HTR-8/SVneo (cell line): ENCODE measurements at places on chromosomes 13 and 19.

- no peak for DNase-seq
Observed at GRCh38 chr13:40975441-40975840, 43.7 kb downstream of the ELF1 start.

- peak; percentile 65 for DNase-seq
Observed at GRCh38 chr19:3450796-3451411, 29.4 kb downstream of the SMIM24 start.

- DNase-seq, result no peak
Observed at GRCh38 chr13:94079876-94080275, 399.6 kb downstream of the DCT start.

- no peak for DNase-seq
Observed at GRCh38 chr13:41492432-41493260, 35.3 kb downstream of the RGCC start.

GRCh38 chr13:100738176-100738855 lies 63.7 kb upstream of the TMTC4 start:
- DNase-seq, result no peak

DNA sequence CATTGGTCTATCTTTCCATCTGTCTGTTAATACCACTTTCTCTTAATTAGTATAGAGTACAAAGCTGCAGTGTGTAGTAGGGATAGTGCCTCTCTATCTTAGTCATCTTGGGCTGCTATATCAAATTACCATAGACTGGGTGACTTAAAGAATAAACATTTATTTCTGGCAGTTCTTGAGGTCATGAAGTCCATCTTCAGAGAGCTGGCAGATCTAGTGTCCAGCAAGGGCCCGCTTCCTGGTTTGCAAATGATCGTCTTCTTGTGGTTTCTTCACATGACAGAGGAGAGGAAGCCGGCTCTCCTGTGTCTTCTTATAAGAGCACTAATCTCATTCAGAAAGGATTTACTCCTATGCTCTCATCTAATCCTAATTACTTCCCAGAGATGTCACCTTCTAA lies 6.1 kb downstream of the ZNF700 start:
- DNase-seq, result no peak

GRCh38 chr19:5838353-5839064 lies 993 bp downstream of the FUT6 start:
- no peak for DNase-seq

- DNase-seq, result no peak
Observed at GRCh38 chr13:110802260-110802659, 88.8 kb downstream of the ING1 start.

GRCh38 chr19:7676854-7677253 lies at the start of gene MCEMP1:
Gene MCEMP1 (plus strand): TSS chr19:7677090. CDS start chr19:7677121, 31 bp downstream.
- DNase-seq, result no peak

- DNase-seq, result no peak
Observed at GRCh38 chr13:87124785-87125074, 546.4 kb upstream of the SLITRK5 start.

- DNase-seq, result no peak
Observed at GRCh38 chr19:15962319-15962718, 13.5 kb downstream of the OR10H4 start.

DNA sequence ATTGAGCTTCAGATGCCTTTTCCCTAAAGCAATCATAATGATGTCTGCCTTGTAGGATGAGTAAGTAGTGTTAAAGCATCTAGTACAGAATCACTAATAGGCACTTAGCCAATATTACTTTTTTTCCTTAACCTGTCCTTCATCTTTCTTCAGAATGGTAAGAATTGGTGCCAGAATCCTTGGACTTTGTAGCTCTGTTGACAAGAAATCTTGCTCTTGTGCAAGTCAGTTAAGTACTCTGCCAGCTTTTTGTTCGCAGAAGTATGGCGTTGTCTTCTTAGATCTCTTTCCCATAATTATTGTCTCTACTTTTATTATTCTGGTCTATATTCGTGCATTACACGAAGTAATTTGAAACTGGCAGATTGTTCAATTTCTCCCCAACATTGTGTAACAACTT lies 554.5 kb downstream of the PCDH9 start:
- DNase-seq, result no peak

- no peak for DNase-seq
Observed at GRCh38 chr13:26919311-26919710, 158.7 kb upstream of the GPR12 start.

DNA sequence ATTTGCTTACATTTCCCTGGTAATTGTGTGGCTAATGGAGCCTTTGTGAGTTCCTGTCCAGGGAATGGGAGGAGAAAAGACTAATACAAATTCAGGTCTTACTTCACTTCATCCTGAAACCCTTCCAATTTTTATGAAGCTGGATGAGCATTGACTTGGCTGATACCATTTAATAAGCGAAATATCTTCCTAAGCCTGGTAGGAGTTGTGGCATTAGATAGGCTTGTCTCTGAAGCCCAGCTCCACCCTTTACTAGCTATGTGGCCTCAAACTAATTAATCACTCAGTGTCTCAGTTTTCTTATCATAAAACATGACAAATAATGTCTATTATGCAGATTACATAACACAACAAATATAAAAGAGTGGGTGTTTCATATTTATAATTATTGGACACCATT lies 106.3 kb downstream of the FGF9 start:
- DNase-seq, result no peak

DNA sequence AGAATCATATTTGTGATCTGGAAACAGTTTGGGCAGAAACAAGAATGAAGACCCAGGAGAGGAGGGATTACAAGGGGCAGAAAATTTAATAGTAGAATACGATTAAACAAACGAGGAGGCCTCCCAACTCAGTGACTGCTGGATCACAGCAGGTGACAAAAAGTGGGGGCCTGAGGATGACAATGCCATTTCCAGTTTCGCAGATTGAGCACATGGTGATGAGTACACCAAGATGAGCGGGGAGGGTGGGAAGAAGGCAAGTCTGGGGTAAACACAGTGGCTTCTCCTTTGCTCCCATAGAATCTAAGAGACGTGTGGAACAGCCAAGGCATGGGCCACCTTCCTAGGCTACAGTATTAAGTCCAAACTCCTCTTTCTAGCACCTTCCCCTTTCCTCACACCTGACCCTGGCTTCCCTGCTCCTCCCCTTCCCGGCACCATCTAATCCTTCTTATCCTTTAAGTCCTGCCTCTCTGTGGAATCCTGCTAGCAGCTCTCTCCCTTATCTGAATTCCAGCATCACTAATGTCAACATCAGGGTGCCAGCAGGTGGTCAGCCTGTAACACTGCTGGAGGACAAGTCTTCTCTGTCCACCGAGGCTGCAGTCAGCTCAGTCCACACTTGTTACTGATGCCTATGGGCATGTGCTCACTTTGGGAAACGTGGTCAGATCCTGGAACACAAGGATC lies 13.5 kb downstream of the ATP7B start:
- no peak for DNase-seq

- no peak for DNase-seq
Observed at GRCh38 chr19:33814181-33815165, 17.8 kb downstream of the KCTD15 start.

DNA sequence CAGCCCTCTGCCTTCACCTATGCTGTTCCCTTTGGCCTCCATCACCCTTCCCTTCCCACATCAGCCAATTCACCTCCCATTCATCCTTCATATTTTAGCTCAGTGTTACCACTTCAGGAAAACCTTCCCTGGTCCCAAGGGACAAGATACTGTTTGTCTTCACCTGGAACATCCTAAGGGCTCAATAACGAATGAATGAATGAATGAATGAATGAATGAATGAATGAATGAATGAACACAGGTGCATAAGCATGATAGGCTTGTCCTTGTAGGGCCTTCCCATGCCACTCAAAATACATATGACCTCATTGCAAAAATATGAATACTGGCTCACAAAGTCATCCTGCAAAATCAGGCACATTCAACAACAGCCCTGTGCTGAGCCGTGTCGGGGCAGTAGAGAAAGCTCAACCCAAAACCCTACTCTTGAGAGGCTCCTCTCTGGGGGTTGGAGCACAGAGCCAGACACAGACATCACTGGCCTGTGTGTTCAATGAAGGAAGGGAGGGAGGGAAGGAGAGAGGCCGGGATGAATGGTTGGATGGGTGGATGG lies 33.7 kb upstream of the TPM4 start:
- DNase-seq, result no peak

DNA sequence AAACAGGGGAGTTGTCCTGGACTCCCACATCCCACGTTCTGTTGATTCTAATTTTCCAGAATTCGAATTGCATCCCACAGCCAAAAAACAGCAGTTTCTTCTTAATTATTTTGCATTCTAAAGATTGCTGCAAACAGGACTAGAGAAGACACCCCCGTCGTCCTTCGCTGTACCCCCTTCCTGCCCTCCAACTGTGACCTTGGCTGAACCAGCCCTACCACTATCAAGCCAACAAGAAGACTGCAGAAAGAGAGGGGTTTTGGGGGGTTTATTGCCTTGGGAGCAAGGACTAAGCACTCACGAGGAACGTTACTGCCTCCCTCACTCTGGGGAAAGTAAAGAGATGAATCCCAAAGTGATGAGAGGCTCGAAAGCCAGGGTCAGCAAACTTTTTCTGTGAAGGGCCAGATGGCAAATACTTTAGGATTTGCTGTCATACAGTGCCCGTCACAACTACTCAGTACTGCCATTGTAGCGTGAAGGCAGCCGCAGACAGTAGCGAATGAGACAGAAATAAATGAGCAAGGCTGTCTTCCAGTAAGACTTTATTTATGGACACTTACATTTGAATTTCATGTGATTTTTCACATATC lies 32.5 kb upstream of the KATNAL1 start:
- no peak for DNase-seq

DNA sequence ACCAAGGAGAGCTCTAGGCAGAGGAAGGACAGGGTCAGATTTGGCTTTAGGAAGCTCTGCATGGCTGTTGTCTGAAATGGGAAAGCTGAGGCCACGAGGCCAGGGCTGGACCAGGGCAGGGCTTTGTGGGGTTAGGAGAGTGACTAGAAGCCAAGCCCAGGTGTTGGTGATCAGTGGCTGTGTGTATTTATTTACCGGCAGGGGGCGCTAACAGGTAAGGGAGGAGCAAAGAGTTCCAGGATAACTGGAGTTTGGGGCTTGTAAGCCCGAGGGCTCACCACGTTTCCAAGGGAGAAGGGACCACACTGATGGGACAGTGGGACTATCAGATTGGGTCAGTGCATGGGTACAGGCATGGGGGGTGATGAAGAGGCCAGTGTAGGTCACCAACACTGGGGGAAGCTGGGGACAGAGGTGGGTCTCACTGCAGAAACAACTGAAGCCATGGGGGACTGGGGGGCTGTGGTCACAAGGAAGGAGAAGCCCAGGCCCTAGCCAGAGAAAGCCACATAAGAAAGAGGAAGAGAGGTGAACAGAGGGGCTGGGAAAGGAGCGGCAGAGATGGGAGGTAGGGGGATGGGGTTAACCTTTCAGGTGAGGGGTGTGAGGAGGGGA lies 3.9 kb downstream of the TMEM147 start:
- peak; percentile 77 for DNase-seq

DNA sequence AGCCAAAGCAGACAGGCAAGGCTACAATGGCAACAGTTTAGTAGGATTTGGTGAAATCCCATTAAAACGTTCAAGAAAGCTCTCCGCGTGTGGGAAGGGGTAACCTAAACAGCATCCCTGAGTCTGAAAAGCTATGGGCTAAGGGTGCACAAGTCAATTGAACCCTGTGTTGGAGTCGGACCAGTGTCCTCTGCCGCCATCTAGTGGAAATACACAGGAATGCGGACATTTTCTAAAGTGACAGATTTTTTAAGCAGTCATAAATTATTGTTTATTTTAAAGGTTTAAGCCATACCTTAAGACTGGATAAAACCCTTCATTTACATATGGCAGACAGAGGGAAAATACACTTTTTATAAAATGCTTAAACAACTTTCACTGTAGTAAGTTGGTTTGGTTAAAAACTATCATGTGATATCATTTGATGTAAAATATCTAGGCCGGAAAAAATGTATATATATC lies 26.5 kb upstream of the LSM14A start:
- peak; percentile 65 for DNase-seq

- DNase-seq, result no peak
Observed at GRCh38 chr13:66216728-66217127, 1013.4 kb downstream of the PCDH9 start.

- DNase-seq, result no peak
Observed at GRCh38 chr13:112062571-112063570, 4.1 kb upstream of the SOX1 start.

- DNase-seq, result no peak
Observed at GRCh38 chr19:12800923-12801465, 606 bp downstream of the PRDX2 start.

- DNase-seq, result no peak
Observed at GRCh38 chr13:58598241-58598640, 966.7 kb downstream of the PCDH17 start.

DNA sequence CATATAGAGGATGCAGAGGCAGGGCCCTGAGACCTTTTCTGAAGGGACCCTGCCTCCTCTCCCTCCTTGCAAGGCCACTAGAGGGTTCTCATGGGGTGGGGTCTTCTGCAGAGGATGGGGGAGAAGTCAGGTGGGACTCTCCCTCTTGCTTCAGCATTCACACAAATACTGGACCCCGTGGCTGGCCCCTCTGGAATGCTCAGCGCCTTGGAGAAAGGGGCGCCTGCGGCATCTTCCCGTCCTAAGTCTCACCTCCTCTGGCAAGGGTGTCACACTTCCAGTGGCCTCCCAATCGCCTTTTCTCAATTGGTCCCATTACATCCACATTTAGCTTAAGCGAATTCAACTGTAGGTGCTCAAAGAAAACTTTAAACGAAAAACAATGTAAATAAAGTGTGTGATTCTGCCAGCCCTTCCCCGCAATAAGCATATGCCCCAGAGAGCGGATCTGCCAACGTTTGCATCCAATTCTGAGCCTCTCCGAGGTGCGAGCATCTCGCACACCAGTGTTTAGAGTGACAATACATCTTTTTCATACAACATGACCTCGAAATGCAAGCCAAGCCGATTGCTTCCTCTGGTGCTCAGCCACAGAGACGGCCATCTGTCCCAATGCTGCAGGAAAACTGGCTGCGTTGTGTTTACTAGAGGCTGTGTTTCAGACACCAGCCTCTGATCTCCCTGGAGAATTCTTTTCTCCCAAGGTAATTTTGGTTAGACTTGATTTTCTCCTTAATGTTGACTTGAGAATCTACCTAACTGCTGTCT lies 69.1 kb upstream of the WASF3 start:
- no peak for DNase-seq

GRCh38 chr19:7823686-7824301 lies 6.2 kb upstream of the EVI5L start:
- DNase-seq, result no peak

DNA sequence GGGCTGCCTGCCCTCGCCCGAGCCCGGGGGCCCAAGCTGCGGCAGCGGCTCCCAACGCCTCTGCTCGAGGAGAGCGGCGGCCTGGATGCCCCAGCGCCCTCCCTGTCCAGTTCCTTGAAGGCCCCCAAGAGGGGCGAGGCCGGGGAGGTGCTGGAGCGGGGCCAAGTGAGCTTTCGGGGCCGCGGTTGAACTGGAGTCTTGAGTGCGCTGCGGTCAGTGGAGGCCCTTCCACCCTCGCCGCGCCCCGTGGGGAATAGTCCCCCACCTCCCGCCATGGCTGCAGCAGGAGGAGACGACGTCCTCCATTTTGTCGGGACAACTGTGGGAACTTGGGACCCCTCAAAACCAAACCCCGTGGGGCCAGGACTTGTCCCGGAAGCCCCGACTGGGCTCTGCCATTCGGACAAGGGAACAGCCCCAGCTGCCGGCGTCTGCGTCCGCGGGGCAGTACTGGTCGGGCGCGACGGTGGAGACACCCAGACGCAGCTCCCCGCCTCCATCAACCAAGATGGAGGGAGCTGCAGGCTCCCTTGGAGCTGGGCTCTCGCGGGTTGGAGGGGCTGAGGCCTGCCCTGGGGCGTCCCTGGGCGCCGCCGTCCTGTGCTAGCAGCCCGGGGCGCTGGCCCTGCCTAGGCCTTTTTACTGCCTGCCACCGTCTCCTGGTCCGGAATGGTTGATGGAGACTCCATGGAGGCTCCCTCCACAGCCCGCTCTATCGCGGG lies 736 bp upstream of the ZMYM5 start:
- DNase-seq, result no peak

GRCh38 chr19:45123440-45123850 lies 30.5 kb downstream of the PPP1R37 start:
- DNase-seq, result no peak
